ENCODE measurements at places on chromosomes 5 and 9.

DNA sequence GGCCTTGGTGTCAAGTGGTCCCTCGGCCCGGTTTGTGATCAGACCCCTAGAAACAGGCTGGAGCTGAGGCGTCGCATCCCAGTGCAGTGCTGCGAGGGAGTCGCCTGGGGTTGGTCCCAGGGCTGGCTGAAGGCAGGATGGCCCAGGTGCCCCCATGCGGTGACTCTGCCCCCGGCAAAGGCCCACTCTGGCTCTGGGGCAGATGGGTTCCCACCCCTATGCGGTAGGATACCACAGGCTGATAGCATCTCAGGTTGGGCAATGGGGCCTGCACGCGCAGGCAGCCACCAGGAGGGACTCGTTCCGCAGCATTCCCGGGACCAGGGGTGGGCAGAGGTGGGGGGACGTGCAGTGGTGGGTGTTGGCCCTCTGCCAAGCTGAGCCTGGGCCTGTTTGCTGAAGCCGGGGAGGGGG lies 86.0 kb downstream of the RXRA start:
- DNase-seq: no peak

GRCh38 chr9:70421272-70422180 lies 7.1 kb upstream of the KLF9 start:
- no peak for DNase-seq

DNA sequence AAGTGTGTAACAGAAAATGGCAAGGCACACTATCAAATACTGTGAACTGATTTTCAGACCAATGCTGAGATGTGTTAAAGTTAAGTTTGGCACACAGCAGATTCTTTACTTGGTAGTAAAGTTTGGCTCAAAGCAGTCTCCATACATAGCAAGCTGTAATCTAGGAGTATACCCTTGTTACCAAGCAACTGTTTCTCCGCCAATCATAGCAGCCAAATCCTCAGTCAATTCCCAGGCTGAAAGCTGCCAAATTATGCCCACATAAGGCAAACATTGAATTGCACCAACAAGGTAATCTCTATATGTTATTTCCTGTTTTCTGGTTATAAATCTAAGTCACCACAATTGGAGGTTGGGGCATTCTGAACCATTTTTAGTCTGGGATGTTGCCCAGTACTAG lies 345.7 kb downstream of the DEPDC1B start:
- no peak for DNase-seq

GRCh38 chr9:82558855-82559630 lies 503.9 kb downstream of the RASEF start:
- no peak for DNase-seq

- DNase-seq: no peak
Observed at GRCh38 chr5:139482050-139482889, at the start of gene STING1. TSS of gene STING1 (minus strand) at chr5:139482758. CDS start at chr5:139481704, 1,054 bp downstream.

- no peak for DNase-seq
Observed at GRCh38 chr5:104189031-104189430, 626.4 kb upstream of the NUDT12 start.

DNA sequence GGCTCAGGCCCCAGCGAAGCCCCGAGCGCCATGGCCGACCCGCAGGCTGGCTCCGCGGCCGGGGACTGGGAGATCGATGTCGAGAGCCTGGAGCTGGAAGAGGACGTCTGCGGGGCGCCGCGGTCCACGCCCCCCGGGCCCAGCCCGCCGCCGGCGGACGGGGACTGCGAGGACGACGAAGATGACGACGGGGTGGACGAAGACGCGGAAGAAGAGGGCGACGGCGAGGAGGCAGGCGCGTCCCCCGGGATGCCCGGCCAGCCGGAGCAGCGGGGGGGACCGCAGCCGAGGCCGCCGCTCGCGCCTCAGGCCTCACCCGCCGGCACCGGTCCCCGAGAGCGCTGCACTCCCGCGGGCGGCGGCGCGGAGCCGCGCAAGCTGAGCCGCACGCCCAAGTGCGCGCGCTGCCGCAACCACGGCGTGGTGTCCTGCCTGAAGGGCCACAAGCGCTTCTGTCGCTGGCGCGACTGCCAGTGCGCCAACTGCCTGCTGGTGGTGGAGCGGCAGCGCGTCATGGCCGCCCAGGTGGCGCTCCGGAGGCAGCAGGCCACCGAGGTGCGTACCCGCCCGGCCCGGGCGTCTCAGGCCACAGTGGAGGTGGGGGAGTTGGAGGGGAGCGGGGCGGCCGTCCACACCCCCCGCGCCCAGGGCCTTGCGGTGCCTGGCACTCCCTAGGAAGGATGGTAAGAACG lies 1.6 kb downstream of the DMRT2 start:
- DNase-seq: no peak

Data from activated CD4-positive, alpha-beta T cell treated with anti-CD3 and anti-CD28 coated beads, Interleukin-2, amount 50 U/mL, for 24 hours (primary cell).